H1 (cell line): ENCODE measurements at places on chromosomes 2 and 18. TPM values are rescaled to one million over a fixed set of nuclear protein-coding genes. Genes with fewer than 3 reads are reported as not detected.

Gene ADCYAP1
- not detected in 2 replicates for total RNA-seq

Gene TTN
- 6.9 and 9.7 TPM in 2 replicates for total RNA-seq

Gene SLC4A5
- total RNA-seq: 0.52 and 0.86 TPM in 2 replicates

Gene PLGLB2
- total RNA-seq: not detected in 2 replicates

Gene FAM237A
- not detected in 2 replicates for total RNA-seq

Gene IL36RN
- not detected in 2 replicates for total RNA-seq

Gene GRHL1
- total RNA-seq: 2.8 and 3.6 TPM in 2 replicates

Gene TPO
- not detected in 2 replicates for total RNA-seq

Gene ZNF396
- total RNA-seq: 0.74 and 0.94 TPM in 2 replicates

Gene DIS3L2
- 21.6 and 26.8 TPM in 2 replicates for total RNA-seq

Gene RASGRP3
- not detected in 2 replicates for total RNA-seq

Gene ANKRD36
- 10.7 and 12.3 TPM in 2 replicates for total RNA-seq

Gene PLEKHH2
- 3.1 and 5.0 TPM in 2 replicates for total RNA-seq

Gene RAB6C
- total RNA-seq: 0.09 TPM in 1 of 2 replicates, not detected in the other

Gene KLHL41
- not detected in 2 replicates for total RNA-seq

Gene RAPGEF4
- total RNA-seq: 1.4 and 2.6 TPM in 2 replicates

Gene ALPI
- total RNA-seq: not detected in 2 replicates

Gene LRPPRC
- 156 and 167 TPM in 2 replicates for total RNA-seq

Gene BMP10
- not detected in 2 replicates for total RNA-seq
